ENCODE measurements at places on chromosomes 12 and 14. TPM values are rescaled to one million over a fixed set of nuclear protein-coding genes. Genes with fewer than 3 reads are reported as not detected.

The RNF212B gene
- total RNA-seq, result not detected

The PTGR2 gene
- total RNA-seq, result 5.9 TPM

The ABCC9 gene
- 10.5 TPM for total RNA-seq

The TARBP2 gene
- 33.4 TPM for total RNA-seq

The LRRC10 gene
- not detected for total RNA-seq

The BEGAIN gene
- 0.17 TPM for total RNA-seq

Measured in bronchial smooth muscle cell (primary cell).